HFFc6 (cell line): ENCODE measurements at places on chromosomes 11 and 22. TPM values are rescaled to one million over a fixed set of nuclear protein-coding genes. Genes with fewer than 3 reads are reported as not detected.

Gene RAB38
- 0.55 to 1.7 TPM (median 0.94 TPM) in 3 replicates for total RNA-seq

DNA sequence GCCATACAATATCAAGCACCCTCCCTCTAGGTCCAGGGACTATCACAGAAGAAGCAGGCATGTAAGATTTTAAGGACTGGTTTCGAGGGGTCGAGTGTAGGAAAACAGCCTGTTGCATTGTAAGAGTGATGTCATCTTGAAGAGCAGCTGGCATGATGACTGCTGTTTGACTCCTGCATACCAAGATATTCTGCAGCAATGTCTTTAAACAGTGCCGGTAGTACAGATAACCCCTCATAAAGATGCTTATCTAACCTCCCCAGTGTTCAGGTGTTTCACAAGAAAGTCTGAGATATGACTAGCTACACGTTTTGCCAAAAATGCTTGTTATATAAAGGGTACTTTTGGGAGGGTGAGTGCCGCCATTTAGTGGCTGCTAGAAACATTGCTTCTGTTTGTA lies 12.0 kb downstream of the FAM111A start:
- no peaks in the 10 kb centered on the region; the same call in 1 of the 2 replicates for H3K27me3 ChIP-seq
- no peak overlapping the region for H3K27ac ChIP-seq
- DNase-seq = no peak
- no peak overlapping the region for H3K4me3 ChIP-seq

DNA sequence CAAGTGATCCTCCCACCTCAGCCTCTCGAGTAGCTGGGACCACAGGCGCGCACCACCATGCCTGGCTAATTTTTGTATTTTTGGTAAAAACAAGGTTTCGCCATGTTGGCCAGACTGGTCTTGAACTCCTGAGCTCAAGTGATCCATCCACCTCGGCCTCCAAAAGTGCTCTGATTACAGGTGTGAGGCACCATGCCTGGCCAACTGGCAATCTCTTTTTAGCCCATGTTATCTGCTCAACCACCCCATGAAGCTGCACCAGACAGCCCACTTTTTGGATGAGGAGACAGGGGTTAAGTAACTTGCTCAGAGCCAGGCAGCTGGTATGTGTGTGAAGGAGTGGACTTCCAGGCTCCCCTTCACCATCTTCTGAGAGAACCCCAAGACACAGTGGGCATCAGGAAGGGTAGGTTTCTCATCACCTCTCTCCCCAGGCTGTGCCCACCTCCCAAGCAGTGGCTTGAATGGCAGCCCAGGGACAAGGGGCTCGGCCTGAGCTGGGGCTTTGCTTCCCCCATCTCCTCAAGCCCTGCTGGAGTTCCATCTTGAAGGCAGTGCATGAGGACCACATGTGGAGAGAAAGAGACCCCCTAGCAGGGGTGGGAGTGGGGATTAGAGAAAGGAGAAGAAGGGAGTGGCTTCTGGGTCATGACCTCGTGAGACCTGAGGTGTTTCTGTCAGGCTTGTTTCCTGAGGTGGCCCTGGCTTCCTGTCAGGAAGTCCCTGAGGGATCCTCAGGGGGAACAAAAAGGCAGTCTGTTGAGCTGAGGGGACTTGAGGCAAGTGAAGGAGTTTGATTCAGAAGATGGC lies 87.5 kb upstream of the PARVA start:
- H3K4me1 ChIP-seq = peaks cover 68% of the 10 kb centered on the region
- no peak overlapping the region; the same call in 1 of the 2 replicates for H3K27ac ChIP-seq
- no peaks in the 10 kb centered on the region; the same call in 1 of the 2 replicates for H3K27me3 ChIP-seq
- H3K4me3 ChIP-seq = no peak overlapping the region
- no peak for DNase-seq
- no peaks in the 10 kb centered on the region for H3K36me3 ChIP-seq

- H3K27ac ChIP-seq = no peak overlapping the region
- no peak overlapping the region for H3K4me3 ChIP-seq
- no peak for DNase-seq
Measured at GRCh38 chr22:48436201-48436931, 1391.3 kb downstream of the BRD1 start.

Gene IRAG1
- 37.6 to 66.3 TPM (median 40.7 TPM) in 3 replicates for total RNA-seq

DNA sequence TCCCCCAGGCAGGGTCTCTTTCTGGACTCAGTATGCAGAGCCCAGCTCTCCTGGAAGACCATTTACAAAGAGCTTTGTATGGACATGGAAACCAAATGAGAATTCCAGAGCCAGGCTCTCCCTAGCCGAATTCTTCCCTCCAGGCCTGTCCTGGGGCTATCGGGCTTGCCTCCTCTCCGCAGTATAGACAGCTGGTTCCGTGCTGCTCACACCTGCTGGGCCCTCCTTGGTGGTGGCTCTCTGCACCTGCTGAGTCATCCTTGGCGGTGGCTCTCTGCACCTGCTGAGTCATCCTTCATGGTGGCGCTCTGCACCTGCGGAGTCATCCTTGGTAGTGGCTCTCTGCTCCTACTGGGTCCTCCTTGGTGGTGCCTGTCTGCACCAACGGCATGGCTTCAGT lies 743.5 kb downstream of the BRD1 start:
- no peak overlapping the region for H3K27ac ChIP-seq
- H3K4me3 ChIP-seq = no peak overlapping the region
- no peaks in the 10 kb centered on the region; the same call in 1 of the 2 replicates for H3K27me3 ChIP-seq
- peaks cover 10% of the 10 kb centered on the region for H3K36me3 ChIP-seq
- DNase-seq = no peak

Gene OR5P2
- total RNA-seq = not detected in 3 replicates
